ENCODE measurements at places on chromosomes 2 and 18. TPM values are rescaled to one million over a fixed set of nuclear protein-coding genes. Genes with fewer than 3 reads are reported as not detected.

DNA sequence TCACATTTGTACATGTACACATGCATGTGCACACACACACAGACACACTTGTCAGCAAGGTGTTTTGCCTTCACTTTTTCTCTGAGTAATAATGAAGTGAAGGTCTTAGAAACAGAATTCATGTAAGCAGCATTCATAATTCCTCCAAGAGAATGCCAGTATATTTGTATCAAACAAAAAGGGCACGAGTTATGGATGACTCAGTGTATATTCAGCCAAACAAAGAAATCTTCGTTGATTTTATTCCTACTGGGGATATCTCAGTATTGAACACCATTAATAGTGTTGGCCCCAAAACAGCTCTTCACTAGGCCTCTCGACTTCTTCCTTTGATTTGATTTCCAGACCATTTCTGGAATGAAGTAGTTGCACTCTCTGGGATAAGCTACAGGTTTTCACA, 125.3 kb downstream of the PIK3C3 start:
- DNase-seq = no peak

DNA sequence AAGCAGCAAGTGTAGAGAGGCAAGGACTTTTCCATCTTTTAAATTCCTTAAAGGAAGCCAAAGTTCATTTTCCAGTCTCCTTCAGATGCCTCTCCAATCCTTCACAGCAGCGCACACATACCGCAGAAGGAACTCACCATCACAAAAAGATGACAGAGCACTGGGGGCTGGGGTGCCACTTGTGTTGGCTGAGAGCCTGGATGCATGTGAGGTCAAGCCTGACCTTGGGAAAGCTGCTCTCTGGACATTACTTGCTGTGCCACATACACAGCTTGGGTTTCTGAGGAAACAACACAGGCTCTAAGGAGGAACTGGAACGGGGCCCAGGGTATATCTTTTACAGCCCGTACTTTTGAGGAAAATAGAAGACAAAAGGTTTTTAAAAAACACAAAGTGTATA, 364.3 kb upstream of the MEX3C start:
- no peak for DNase-seq

GRCh38 chr2:190458352-190459107, 50.4 kb downstream of the MFSD6 start:
- no peak for DNase-seq

- DNase-seq = no peak
Observed at GRCh38 chr2:159133797-159134196, 152.7 kb downstream of the WDSUB1 start.

Gene AQP12A
- total RNA-seq = not detected

Gene MAL
- 23.5 TPM for total RNA-seq
